ENCODE measurements at places on chromosomes 13 and 19. TPM values are rescaled to one million over a fixed set of nuclear protein-coding genes. Genes with fewer than 3 reads are reported as not detected.

DNA sequence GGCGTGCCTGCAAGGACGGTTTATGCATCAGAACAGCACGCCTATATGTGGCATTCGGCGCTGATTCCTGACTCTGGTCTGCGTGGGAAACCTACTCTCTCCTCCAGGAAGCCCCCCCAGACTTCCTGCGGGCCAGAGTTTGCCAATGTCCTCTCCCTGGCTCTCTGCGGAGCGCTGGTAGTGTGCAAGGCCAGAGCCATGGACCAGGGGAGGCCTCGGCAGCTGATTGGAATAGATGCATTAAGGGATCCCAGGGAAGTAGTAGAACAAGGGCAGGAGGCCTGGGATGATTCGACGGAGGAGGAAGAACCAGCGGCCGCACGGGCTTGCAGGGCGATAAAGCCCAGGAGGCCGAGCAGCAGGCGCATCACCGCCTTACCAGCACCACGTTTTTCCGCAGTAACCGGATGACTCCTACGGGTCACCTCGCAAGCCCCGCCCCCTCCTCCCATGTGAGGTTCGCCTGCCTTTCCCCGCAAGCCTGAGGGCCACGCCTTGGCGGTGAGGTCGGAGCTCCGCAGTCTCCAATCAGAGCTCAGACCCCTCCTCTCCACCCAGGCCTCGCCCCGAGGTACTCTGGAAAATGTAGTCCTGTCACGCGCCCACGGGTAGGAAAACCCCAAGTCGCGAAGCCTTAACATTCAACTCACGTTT lies 5.0 kb downstream of the CLEC11A start:
- no peak for DNase-seq

GRCh38 chr19:41910240-41910991 lies 17.8 kb downstream of the ERFL start:
- no peak for DNase-seq

DNA sequence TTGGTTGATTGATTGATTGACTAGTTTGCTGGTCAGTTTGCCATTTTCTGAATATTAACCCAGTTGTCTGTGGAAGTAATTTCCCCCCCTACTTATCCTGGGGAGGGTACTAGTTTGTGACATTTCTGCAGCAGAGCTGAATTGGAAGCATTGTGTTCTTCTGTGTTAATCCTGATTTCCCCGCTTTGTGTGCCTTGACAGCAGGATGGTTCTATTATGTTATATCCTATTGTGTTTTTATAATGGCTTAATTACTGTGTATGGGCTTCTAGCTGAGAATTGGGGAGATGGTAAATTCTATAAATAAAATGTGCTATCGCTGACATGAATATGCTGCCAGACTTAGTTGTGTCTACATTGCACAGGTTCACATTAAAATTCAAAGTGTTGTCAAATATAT lies 499.7 kb downstream of the COG6 start:
- no peak for DNase-seq

DNA sequence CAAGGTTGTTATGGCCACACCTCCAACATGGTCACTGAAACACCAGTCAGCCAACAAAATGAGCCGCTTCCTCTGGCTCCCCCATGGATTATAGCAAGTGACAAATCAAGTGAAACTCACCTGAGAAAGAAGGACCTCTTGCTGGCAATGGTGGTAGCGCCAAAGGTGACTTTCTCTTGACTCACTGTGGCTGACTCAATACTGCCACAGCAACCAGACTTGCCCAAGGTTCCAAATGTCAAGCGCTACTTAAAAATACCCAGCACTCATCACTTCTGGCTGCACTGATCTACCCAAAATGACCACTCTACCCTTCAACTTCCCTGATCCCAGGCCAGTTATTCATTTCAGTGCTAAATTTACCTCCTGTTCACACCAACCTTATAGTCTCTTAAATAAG lies 495.5 kb downstream of the FOXO1 start:
- no peak for DNase-seq

GRCh38 chr19:46530636-46531035 lies 35.0 kb upstream of the PNMA8B start:
- DNase-seq: peak; percentile 28

DNA sequence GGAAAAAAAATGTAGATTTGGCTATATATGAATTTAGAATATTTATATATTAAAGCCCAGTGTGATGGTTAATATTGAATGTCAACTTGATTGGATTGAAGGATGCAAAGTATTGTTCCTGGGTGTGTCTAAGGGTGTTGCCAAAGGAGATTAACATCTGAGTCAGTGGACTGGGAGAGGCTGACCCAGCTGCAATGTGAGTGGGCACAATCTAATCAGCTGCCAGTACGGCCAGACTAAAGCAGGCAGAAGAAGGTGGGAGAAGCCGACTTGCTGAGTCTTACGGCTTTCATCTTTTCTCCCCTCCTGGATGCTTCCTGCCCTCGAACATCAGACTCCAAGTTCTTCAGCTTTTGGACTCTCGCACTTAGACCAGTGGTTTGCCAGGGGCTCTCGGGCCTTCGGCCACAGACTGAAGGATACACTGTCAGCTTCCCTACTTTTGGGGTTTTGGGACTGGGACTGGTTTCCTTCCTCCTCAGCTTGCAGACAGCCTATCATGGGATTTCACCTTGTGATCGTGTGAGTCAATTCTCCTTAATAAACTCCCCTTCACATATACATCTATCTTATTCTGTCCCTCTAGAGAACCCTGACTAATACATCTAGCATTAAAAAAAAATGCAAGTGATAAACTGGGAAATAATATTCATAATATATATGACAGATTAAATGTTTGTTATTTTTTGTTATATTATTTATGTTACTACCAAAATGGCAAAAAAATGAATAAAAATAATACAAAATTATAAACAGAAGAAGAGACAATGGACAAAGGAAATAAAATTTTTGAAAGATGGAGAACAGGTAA lies 122.4 kb downstream of the DLEU7 start:
- no peak for DNase-seq

- DNase-seq: no peak
Measured at GRCh38 chr13:59441596-59442280, 722.0 kb downstream of the DIAPH3 start.

GRCh38 chr13:44726778-44727177 lies 150.6 kb upstream of the TSC22D1 start:
- no peak for DNase-seq

- DNase-seq: no peak
Measured at GRCh38 chr13:35557475-35557874, 81.0 kb upstream of the MAB21L1 start.

DNA sequence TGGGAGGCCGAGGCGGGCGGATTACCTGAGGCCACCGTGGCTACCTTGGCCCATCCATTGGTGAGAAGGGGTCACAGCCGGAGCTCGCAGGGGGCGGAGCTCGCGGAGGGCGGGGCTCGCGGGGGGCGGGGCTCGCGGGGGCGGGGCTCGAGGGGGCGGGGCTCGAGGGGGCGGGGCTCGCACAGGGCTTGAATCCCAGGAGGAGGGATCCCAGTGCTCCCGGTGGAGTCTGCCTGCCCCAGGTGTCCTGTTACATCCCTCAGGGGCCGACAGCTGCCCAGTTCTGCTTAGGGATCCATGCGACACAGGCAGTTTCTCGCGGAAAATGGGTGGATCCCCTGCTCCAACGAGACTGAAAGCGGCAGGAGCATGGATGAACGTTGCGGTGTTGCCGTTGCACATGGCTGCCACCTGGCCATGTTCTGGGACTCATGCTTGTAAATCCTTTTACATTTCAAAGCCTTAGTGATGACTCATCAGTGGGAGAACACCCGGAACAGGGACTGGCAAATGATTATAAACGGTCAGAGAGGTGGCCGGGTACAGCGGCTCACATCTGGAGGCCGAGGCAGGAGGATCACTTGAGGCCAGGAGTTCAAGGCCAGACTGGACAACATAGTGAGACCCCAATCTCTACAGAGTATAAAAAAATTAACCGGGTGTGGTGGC lies 25.1 kb downstream of the TMPRSS9 start:
- no peak for DNase-seq

DNA sequence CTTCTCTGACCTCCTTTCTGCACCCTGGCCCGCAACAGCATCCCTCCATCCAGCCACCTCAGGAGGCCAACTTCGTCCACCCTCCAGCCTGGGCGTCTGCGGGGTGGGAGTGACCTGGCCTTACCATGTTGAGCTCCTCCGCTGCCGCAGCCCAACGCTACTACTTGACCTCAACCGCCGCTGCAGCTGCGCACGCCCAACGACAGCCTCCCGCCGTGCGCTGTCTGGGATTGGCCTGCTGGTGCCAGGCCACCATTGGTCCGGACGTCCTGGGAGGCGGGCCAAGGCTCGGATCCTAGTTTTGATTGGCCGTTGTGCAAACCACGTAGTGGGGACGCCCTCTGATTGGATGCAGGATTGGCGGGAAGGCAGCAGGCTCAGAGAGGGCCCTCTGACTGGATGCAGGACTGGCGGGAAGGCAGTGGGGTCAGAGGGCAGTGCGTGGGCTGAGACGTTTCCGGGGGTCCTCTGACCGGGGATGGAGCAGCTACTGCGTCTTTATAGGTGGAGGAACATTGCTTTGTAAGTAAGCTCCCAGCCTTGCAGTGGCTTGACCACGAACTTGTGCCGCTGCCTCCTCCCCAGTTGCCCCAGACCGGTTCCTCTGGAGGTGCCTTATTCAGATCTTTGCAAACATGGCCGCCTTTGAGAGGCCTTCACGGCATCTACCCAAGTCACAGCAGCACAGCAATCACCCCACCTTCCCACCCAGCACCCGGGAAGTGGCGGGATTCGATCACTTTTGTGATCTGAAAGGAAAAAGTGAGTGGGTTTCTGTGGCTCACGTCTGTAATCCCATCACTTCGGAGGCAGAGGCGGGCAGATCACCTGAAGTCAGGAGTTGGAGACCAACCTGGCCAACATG lies at the start of gene TUBA3C:
Gene TUBA3C (minus strand): TSS at position 204 of the 865 bp plus-strand sequence. CDS start 77 bp downstream, at position 127.
- DNase-seq: peak; percentile 88

GRCh38 chr13:64154514-64154913 lies 2738.9 kb upstream of the PCDH20 start:
- no peak for DNase-seq

- no peak for DNase-seq
Measured at GRCh38 chr13:74162782-74163181, 28.6 kb upstream of the KLF12 start.

- no peak for DNase-seq
Measured at GRCh38 chr13:101417043-101417406, 717 bp upstream of the NALCN start.

GRCh38 chr19:28598861-28599260 lies 614.1 kb downstream of the UQCRFS1 start:
- DNase-seq: no peak

GRCh38 chr13:28657784-28658538 lies 969 bp upstream of the POMP start:
- no peak for DNase-seq

DNA sequence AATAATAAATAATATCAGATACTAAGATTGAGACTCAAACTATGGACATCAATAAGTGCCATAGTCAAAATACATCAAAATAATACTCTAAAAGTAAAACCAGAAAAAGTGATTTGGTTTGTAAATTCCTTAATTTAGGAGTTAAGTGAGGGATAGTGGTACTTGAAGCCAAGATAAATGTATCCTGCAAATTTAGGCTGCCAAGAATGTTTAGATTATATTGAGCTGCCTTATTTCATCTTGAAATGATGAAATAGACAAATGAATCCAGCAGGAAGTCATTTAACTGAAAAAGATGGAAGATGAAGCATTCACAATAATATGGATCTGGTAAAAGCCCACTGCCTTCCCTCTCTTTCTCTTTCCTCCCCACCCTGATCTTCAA lies 112.3 kb downstream of the LRCH1 start:
- no peak for DNase-seq

- no peak for DNase-seq
Measured at GRCh38 chr13:28325022-28325421, 169.9 kb downstream of the FLT1 start.

GRCh38 chr19:40804783-40805242 lies 5.8 kb downstream of the EGLN2 start:
- DNase-seq: no peak

DNA sequence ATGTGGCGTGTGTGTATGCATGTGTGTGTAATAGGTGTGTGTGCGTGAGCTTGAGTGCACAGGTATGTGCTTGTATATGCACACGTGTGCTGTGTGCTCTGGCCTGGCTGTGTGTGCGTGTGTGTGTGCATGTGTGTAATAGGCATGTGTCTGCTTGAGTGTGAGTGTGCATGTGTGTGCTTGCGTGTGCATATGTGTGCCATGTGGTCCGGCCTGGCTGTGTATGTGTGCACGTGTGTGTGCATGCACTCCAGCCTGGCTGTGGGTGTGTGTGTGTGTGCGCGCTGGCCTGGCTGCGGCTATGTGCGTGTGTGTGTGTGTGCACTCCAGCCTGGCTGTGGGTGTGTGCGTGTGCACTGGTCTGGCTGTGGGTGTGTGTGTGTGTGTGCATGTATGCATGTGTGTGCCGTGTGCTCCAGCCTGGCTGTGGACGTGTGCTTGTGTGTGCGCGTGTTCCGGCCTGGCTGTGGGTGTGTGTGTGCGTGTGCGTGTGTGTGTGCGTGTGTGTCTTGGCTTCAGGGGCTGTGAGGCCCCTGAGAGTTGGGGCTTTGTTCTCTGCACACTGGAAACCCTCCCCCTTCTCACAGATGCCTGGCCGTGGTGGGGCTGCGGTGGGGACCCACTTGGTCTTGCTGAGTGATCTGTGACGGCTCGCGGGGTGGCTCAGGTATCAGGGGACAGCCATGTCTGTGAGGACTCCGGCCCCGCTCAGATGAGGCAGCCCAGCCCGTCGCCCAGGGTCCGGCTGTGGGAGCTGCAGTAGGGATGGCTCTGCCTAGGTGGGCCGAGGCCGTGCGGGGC lies 8.2 kb downstream of the SPPL2B start:
- DNase-seq: no peak

- no peak for DNase-seq
Measured at GRCh38 chr13:63605403-63605802, 2189.8 kb upstream of the PCDH20 start.

GRCh38 chr19:4197625-4198466 lies 15.4 kb downstream of the ANKRD24 start:
- no peak for DNase-seq

DNA sequence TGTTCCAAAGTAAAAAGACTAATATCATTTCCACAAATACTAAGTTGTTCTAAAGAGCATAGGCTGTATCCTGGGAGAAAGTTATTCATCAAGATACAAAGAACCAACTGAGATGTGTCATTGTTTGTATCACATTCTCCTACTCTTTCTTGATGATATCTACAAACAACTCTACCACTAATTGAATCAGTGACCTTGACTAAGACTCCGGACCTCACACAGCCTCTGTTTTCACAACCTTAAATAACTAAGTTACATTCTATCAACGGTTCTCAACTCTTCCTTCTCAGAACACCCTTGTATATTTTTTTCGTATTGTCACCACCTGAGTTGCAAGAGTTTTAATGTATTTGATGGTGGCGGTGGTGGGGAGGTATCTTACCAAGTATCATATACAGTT lies 12.6 kb downstream of the IRS2 start:
- DNase-seq: no peak

- DNase-seq: no peak
Measured at GRCh38 chr13:74039154-74039553, 95.0 kb downstream of the KLF12 start.

The LDLR gene
- total RNA-seq: 109 TPM

The NAT14 gene
- total RNA-seq: 7.3 TPM

The ZNF85 gene
- 2.8 TPM for total RNA-seq

The ZNF415 gene
- total RNA-seq: 12.7 TPM

The TMEM86B gene
- 1.6 TPM for total RNA-seq

The PCDH8 gene
- not detected for total RNA-seq

The ZNF324 gene
- total RNA-seq: 6.7 TPM

The ZNF571 gene
- 5.4 TPM for total RNA-seq

The YJEFN3 gene
- 3.1 TPM for total RNA-seq

The NCAN gene
- total RNA-seq: not detected

The TMPRSS9 gene
- total RNA-seq: not detected

The RFPL4A gene
- not detected for total RNA-seq

The TEX29 gene
- total RNA-seq: 0.67 TPM
